Stimulated activated CD4-positive, alpha-beta T cell treated with anti-CD3 and anti-CD28 coated beads, TNF-alpha, amount 100 ng/mL, for 1 hour (primary cell): ENCODE measurements at places on chromosomes 12 and 14.

- DNase-seq = no peak
Observed at GRCh38 chr12:57620245-57620935, 9.2 kb downstream of the ARHGEF25 start.

DNA sequence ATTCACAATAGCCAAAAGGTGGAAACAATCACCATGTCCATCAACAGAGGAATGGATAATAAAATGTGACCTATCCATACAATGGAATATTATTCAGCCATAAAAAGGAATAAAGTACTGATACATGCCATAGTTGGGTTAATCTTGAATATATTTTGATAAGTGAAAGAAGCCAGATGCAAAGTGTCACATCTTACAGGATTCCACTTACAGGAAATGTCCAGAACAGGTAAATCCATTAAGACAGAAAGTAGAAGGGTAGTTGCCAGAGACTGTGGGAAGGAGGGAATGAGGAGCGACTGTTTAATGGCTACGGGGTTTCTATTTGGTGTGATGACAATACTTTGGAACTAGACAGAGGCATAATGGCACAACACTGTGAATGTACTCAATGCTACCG lies 171.6 kb downstream of the KSR2 start:
- no peak for DNase-seq

- DNase-seq = no peak
Observed at GRCh38 chr12:68454892-68455291, 122.7 kb upstream of the MDM1 start.

DNA sequence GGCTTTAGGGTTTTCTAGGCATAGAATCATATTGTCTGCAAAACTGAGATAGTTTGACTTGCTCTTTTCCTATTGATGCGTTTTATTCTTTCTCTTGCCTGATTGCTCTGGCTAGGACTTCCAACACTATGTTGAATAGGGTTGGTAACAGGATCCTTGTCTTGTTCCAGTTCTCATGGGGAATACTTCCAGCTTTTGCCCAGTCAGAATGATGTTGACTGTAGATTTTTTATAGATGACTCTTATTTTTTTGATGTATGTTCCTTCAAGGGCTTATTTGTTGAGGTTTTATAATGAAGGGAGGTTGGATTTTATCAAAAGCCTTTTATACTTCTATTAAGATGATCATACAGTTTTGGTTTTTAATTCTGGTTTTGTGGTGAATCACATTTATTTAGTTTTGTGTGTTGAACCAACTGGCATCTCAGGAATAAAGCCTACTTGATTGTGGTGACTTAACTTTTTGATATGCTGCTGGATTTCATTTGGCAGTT lies 478.2 kb downstream of the TMEM117 start:
- no peak for DNase-seq

DNA sequence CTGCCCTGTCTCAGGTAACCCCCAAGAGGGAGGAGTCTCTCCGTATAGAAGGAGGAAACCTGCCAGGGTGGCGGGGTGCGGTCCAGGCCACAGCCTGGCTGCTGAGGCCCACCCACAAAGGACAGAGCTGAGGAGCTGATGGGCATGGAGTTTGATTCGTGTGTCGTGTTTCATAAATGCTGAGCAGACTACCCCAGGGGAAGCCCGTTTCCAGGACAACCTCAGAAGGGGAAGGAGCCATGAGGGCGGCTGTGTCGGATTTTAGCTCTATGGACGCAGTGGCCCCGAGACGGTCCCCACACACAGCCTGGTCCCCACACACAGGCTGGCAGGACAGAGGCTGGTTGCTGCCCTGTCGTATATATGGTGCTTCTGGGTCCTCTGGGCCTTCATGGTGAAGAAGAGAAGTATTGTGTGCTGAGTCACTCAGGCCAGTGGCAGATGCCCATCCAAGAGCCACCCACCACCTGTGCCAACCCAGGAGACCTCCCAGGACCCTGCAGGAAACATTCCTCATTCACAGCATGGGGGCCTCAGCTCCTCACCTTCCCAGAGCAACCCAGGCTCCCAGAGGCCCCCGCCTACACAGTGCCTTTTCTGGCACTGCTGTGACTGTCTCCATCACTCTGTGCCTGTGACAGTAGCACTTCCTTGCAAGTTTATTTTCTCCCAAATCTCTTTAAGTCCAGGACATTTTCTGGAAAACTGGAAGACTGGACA lies 63.1 kb upstream of the RIN3 start:
- no peak for DNase-seq

DNA sequence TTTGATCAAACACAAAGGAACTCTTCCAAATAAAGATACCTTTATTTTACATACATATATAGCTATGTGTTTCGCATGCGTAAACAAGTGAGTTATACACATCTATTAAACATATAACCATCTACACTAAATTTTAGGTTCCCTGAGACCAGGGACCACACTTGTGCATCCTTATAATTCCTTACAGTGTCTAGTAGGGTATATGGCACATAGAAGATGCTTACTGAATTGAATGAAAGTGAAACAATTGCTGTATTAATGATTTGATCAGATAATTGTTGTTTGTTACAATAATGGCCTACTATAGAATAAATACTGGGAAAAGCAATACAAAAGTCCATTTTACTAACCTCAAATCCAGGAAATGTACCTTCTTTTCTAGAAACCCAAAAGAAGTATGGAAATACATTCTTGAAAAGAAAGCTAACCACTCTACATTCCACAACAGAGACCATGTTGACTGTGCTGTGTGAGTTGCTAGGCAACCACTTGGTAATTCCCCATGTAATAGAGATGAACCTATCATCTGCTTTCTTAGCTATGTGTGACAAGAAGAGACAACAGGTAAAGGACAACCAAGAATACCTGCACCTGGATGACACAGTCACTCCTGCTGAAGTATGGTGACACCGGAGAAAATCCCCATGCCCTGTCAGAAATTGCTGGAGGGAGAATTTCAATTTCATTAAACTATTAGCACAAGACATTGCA lies 11.9 kb upstream of the CIPC start:
- DNase-seq = no peak

- no peak for DNase-seq
Observed at GRCh38 chr12:16228067-16228466, 49.4 kb downstream of the SLC15A5 start.

GRCh38 chr12:45509187-45509586 lies 220.3 kb upstream of the ARID2 start:
- no peak for DNase-seq

DNA sequence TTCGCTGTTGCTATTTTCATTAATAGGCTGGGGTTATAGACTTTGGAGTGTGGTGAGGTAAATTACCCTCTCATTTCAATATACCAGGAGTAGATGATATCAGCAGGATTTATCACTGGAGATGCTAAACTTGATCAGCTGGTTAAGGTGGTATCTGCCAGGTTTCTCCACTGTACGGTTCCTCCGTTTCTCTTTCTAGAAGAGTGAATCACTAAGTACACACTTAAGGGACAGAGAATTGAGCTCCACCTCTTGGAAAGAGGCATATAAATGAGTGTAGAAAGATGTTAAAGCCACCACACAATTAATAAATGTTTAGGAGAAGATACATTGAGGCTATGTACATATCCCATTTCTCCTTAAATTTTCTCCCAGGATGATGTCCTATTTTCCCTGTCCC lies 277.4 kb upstream of the GRIP1 start:
- no peak for DNase-seq

DNA sequence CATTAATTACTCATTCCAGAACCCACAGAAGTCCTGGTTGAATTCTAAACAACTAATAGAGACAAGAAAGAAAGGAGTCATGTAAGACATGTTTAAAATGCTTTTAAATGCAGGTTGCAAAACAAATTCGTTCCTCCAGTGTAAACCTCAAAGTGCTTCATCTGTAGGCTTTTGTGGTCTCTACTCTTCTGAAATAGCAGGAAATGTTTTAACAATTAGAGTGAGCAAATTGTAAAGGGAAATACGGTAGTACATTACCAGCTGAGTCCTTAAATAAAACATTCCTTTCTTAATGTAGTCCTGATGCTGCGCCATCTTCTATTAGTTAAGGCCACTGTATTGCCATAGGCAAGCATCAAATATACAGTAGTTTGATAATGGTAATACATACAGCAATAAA lies 1934.2 kb upstream of the SEL1L start:
- no peak for DNase-seq

- no peak for DNase-seq
Observed at GRCh38 chr12:101876322-101876860, 989 bp upstream of the DRAM1 start.

GRCh38 chr12:52949413-52950331 lies 754 bp downstream of the KRT18 start:
- DNase-seq = no peak

GRCh38 chr12:50566066-50566465 lies 61.3 kb downstream of the DIP2B start:
- no peak for DNase-seq

DNA sequence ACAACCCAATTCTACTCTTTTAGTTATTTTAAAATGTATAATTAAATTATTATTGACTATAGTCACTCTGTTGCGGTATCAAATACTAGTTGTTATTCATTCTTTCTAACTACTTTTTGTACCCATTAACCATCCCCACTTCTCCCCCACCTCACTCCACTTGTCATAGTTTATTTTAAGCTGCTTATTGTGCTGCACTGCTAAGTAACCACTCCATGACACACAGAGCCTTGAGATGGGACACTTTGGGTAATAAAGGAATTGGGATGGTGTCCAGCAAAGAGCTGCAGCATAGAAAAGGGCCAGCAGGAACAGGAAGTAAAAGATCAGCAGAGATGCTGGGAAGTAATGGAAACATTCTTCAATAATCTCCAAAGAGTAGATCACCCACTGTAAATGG lies 123.0 kb downstream of the RPS29 start:
- DNase-seq = no peak

- DNase-seq = no peak
Observed at GRCh38 chr12:47747126-47747525, 11.6 kb downstream of the RAPGEF3 start.

DNA sequence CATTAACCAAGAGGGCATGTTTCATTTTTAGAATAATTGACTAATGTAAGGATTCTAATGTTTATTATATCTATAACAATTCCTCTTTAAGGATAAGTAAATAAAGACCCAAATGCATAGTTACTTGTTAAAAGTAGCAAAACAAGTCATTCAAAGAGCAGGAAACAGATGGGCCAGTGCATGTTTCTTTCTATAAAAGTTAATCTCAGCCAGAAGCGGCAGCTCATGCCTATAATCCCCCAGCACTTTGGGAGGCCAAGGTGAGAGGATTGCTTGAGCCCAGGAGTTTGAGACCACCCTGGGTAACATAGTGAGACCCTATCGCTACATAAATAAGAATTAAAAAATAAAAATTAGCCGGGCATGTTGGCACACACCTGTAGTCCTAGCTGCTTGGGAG lies 391.0 kb upstream of the RGS6 start:
- DNase-seq = no peak

DNA sequence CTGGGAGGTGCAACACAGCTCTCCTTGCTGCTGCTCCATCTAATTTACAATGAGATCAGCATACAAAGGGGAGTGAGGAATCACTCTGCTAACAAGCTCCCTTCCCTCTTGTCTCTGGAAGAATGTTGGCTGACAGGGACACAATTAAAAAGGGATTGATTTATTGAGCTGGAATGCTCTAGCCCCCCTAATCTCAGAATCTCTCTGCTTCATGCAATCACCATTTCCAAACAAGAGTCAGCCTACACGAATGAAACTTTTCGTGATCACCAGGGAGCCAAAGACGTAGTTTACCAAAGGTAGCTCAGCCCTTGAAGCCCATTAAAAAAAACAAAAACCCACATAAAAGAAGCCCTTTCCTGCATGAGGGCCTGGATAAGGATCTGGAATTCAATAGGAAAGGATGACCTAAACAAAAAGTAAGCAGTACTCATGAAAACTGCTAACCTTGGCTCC lies 223.8 kb downstream of the C12orf75 start:
- no peak for DNase-seq

DNA sequence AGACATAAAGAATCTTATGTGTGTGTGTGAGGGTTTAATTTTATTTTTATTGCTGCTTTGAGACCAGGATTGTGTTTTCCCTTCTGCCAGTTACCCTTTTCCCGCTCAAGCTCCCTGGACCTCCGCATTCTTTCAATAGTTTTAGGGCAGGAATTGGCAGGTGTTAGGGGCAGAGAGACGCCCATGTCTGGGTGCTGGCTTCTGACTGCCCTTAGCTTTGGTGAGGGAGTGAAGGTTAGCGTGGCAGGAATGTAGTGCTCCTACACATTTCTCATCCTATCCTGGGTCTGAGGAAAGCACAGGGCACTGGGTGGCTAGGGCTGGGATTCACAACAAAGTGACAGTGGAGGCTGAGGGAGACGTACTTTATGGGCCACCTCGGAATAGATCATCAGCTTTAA lies 428.1 kb downstream of the ZFP36L1 start:
- DNase-seq = no peak

DNA sequence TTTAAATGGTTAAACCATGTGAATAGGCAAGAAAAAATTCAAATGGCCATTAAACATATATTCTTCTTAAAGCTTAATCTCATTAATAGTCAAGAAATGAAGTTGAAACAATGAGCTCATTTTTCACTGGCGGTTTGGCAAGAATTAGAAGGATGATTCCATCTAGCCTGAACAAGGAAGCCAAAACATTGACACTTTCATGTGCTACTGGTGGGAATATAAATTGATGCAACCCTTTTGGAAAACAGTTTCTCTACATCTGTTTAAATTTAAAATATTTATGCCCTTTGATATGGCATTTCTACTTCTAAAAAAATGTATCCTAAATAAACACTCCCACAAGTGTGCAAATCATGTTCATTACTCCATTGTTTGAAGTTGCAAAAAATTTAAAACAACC lies 174.7 kb upstream of the HIF1A start:
- DNase-seq = no peak

- no peak for DNase-seq
Observed at GRCh38 chr12:4900327-4900726, 9.4 kb upstream of the KCNA1 start.

DNA sequence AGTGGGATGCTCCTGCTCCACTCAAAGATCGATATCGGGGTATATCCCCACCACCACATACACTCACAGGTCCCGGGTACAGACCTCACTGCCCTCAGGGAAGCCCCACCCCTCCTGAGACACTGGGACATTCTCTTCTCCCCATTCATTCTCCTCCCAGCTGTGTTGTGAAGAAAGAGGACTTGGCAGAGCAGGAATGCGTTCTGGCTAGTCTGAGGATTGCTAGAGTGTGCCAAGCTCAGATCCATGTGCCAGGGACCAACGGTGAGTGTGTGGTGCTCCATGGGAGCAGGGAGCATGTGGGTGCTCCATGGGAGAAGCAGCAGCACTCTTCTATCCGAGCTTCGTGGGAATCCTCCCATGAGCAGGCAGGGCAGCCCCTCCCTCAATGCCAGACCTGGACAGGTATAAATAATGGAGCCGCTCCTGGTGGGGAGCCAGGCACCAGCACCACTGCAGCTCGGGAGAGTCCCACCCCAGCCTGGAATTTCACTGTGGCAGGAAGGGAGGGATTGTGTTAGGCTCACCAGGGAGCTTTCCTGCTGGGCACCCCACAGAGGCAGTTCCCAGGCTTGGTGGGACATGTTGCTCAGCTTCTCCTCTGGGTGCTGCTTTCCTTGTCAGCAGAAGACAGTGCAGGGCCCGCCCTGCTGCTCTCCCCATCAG lies 2.3 kb upstream of the KRT5 start:
- no peak for DNase-seq
